ENCODE measurements at places on chromosomes 6 and 20.

GRCh38 chr6:94389218-94389617 lies 969.9 kb upstream of the EPHA7 start:
- no peak for DNase-seq

GRCh38 chr20:23059846-23060245 lies 10.4 kb upstream of the THBD start:
- no peak for DNase-seq

- no peak for DNase-seq
Measured at GRCh38 chr6:148287623-148288333, 54.9 kb upstream of the SASH1 start.

GRCh38 chr6:168082860-168083513 lies 4.0 kb upstream of the FRMD1 start:
- no peak for DNase-seq

DNA sequence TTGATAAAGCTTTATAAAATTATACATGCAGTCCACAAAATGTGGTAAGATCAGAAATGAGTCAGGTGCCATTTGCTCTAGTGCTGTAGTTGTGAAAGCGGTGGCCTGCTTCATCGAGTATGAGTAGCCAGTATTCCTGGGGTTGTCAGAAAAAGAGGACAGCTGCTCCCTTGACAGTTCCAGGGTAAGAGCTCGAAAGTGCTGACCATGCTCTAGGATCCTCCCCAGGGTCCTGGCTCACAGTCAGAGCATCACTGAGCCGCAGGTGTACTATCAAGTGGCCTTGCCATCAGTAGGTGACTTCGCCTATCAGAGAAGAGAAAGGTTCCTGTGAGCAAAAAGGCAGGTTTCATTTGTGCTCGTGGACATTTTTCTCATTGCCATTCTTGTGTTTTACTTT lies 3.6 kb downstream of the BTBD3 start:
- DNase-seq = no peak

GRCh38 chr20:9177278-9177677 lies 108.4 kb downstream of the PLCB4 start:
- DNase-seq = no peak

- no peak for DNase-seq
Measured at GRCh38 chr6:12345694-12346058, 55.5 kb downstream of the EDN1 start.

DNA sequence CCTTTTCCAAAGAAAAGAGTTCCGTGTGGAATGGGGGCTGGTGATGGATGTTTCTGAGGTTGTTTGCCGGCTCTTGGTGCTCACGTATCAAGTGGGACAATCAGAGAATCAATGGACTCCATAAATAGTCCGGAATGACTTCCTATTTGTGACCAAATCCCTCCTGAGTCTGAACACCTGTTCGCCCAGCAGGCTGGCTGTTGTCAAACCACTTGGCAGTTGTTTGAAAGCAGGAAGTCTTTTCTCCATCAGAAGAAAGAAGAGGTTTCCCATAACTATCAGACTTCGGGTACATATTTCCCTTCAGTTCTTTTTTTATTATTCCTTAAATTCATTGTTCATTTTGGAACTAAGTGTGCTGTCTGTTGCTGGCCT lies 154.7 kb upstream of the RIN2 start:
- no peak for DNase-seq

DNA sequence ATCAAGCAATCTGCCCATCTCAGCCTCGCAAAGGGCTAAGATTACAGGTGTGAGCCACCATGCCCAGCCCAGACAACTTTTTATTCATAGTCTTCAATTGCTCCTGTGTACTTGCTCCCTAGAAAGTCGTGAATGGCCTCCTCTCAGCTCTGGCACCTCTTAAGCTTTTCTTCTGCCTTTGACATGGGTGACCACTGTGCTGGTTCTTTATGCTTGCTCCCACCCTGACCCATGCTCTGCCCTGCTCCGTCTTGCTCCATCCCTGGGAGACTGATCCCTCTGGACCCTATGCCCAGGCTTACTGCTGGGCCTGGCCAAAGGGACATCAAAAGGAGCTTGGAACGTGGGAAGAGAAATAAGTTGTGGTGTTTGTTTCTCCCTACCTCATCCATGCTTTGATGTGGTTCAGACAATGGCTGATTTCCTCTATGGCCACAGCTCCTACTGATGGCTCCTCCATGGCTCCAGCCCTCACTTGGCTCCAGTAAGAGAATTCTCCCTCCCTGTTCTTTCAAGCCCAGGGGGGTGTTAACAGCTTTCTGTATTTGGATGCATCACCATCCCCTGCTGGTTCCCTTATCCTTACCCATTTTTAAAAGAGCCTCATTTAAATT lies 7.7 kb upstream of the TREM2 start:
- DNase-seq = no peak

DNA sequence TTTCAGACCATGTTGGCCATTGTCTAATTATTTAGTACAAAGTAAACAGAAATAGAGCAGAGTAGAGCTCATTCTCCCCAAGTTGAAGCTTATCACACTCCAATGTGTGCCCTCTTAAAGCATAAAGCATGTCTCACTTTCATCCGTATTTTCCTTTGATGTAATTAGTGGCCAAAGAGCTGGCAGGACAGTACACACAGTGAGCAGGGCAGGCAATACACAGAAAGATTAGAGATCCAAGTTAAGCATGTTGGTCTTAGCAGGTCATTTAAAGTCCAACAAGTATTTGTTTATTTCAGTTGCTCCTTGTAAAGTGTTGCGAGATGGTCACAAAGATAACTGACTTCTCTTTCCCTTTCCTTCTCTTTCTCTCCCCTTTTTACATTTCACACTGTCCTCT lies 47.2 kb downstream of the RFX6 start:
- no peak for DNase-seq

GRCh38 chr6:31304683-31305082 lies 32.8 kb upstream of the HLA-C start:
- no peak for DNase-seq

DNA sequence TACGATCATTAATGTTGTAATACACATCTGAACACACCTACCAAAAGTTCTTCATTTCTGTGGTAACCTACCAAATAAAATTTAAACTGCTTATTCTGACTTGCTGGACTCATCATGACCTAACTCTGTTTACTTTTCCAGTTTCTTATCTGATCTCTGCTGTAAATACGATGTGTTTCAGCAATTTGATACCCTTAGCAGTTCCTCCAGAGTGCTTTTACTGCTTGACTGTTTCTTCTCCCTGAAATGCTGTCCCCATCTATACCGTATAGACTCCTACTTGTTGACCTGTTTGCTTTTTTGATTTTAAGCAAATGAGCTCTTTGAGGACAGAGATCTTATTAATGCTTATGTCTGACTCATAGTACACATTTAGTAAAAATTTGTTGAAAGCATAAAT lies 119.5 kb downstream of the SCAF8 start:
- DNase-seq = no peak

GRCh38 chr6:54722328-54722727 lies 124.2 kb upstream of the FAM83B start:
- DNase-seq = no peak

GRCh38 chr6:47197682-47198640 lies 111.7 kb downstream of the TNFRSF21 start:
- no peak for DNase-seq

- no peak for DNase-seq
Measured at GRCh38 chr6:155881826-155882526, 426.3 kb upstream of the NOX3 start.

GRCh38 chr6:44062105-44062770 lies 65.0 kb downstream of the MRPL14 start:
- DNase-seq = no peak

GRCh38 chr20:49583669-49584417 lies 15.9 kb upstream of the PTGIS start:
- no peak for DNase-seq

DNA sequence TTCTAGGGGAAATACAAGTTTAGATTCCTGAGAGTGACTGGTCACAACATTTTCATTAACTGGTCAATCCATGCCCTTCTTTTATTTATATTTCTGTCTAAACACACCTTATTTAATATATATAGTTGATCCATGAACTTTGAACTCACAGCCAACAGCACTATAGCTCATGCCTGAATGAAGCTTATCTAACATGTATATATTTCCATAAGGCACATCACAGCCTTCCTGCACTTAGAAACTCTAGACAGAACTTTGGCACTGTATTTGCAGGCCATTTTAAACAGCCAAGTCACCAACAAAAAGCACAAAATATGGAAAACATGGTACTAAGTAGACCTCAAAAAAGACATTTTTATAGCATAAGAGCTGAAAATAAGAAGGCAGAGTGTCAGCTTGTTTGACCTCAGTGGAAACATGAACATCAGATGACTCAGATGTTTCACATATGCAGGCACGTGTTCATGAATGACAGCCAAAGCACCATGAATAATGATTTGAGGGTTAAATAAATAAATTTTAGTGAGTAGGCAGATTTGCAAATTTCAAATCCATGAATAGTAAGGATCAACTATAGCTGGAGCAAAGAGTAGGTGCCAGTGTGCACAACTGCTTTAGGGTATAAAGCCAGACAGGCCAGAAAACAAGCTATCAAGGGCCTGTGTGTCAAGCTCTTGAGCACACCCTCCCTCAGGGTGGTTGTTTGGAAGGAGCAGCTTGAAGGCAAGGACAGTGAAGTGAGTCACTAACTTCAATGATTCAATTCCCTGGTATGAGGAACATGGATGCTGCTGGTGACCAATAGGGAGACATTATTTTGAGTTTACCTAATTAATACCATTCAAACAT lies 88.9 kb upstream of the NT5E start:
- DNase-seq = no peak

DNA sequence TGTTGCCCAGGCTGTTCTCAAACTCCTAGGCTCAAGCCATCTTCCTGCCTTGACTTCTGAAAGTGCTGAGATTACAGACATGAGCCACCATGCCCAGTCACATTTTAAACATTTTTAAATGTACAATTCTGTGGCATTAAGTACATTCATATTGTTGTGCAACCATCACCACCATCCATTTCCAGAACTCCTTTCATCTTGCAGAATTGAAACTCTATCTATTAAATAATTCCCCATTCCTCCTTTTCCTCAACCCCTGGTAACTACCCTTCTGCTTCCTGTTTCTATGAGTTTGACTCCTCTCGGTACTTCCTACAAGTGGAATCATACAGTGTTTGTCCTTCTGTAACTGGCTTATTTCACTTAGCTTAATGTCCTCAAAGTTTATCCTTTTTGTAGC lies 103.8 kb upstream of the NAA20 start:
- DNase-seq = no peak
